Stimulated activated CD4-positive, alpha-beta T cell treated with anti-CD3 and anti-CD28 coated beads, Interleukin-12 subunit alpha, Interleukin-12 subunit beta, amount 100 ng/mL, for 48 hours (primary cell): ENCODE measurements at places on chromosomes 6 and 20.

GRCh38 chr20:9499126-9499899, 15.1 kb upstream of the LAMP5 start:
- DNase-seq, result no peak

GRCh38 chr6:7765575-7766325, 39.9 kb downstream of the BMP6 start:
- no peak for DNase-seq

- DNase-seq, result no peak
These were observed 59.3 kb upstream of the ZNF217 start for GRCh38 chr20:53652859-53653517.

DNA sequence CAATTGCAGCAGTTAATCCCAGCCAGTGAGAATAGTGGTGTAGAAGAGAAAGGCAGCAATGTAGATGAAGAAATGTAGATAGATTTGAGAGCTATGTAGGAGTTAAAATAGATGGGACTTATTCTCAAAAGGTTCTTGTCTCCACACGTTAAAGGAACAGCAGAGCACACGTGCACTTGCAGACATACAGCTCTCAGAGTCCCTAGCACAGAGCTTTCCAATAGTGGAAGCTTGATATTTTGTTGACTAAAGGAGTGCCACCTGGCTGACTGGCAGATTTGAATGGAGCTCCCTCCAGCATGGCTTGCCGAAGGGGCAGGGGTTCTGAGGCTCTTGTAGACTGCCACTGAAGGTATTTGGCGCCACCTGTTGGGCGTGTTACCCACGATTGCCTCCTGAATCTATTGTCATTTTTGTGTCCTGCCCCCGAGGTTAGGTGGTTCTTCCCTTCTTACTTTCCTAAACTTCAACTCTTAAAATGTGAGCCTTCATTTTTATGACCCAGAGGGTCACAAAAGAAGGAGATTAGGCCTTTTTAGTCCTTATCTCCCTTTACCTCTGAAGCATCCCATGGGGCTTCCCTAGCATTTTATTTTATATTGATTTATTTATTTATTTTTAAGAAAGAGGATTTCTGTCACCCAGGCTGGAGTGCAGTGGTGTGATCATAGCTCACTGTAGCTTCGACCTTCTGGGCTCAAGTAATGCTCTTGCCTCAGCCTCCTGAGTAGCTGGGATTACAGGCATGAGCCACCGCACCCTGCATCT, 16.4 kb downstream of the BRD2 start:
- DNase-seq, result peak; percentile 76

DNA sequence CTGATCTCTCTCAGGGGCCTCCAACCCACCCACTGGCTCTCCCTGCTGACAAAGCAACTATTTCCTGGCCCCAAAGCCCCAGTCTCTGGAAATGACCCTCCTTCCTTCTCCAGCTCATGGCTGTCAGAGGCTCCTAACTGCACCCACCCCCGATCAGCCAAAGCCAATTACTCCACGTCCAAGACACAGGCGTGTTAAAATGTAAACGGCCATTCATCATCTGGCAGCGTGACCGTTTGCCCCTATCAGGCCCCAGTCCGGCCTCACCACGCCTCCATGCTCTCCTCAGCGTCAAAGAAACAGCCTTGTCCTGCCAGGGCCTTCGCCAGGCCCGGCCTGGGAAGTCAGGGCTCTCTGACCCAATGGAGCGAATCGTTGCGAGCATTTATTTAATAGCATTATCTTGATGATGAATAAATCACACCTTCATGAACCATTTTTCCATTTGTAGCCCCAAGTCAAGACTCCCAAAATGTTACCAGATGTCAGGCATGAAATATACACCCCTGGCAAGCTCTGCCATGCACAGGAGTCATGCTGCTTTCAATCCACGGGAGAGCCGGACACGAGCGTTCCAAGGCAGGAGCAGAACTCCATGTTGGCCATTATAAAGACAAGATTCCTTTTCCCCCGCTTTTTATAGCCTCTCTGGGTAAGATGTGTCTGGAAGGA, 17.7 kb downstream of the RIPOR3 start:
- DNase-seq, result no peak

GRCh38 chr6:105051941-105052471, 95.1 kb downstream of the LIN28B start:
- DNase-seq, result no peak

DNA sequence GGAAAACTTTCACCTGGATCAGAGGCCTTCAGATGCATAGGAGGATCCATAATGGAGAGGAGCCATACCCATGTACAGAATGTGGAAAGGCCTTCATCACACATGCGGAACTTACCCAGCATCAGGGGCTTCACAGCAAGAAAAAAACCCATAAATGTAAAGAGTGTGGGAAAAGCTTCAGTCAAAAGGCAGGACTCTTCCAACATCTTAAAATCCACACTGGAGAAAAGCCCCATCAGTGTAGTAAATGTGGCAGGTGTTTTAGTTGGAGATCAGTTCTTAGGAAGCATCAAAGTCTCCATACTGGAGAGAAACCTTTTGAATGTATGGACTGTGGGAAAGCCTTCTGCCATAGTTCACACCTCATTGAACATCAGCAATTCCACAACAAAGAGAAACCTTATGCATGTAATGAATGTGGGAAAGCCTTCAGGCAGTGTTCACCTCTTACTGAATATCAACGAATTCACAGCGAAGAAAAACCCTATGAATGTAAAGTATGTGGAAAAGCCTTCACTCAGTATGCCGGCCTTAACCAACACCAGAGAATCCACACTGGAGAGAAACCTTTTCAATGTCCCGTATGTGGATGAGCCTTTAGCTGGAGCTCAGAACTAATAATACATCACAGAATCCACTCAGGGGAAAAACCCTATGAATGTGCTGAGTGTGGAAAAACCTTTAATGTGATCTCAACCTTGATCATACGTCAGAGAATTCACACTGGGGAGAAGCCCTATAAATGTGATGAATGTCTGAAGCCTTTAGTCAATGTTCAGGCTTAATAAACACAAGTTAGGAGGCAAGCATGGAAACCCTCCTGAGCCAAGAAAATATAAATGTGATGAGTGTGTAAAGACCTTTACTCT, 36.7 kb upstream of the ZSCAN9 start:
- no peak for DNase-seq

GRCh38 chr20:51303731-51304670, 238.5 kb downstream of the NFATC2 start:
- DNase-seq, result no peak

DNA sequence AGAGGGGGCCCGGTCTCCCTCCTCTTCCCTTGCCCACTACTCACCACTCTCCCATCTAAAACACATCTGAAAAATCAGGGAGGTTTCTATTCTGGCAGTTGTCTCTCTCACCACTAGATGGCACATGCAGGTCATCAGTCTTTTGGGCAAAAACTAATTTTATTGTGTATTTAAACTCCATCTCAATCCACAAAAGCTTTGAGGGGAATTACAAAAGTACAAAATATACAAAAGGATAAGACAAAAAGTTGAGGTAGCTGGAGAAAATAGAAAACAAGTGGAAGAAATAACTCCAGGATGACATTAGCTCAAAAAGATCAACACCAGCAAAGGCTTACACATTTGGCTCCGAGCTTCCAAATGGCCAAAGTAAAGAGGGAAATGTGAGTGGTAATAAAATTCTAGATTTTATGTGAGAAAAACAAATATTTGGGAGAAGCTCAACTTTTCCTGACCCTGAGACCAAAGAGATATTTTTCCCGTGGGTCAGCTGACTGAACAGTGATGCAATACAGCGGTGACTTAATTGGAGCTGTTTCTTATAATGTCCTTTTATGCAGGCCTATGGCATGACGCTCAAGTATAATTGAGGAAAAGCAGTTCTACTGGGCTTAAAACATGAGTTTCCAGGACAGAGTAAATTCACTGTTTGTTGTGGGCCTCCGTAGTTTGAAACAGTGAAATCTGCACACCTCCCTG, 79.8 kb upstream of the CHD6 start:
- no peak for DNase-seq
